ENCODE measurements at places on chromosomes 5 and 9.

DNA sequence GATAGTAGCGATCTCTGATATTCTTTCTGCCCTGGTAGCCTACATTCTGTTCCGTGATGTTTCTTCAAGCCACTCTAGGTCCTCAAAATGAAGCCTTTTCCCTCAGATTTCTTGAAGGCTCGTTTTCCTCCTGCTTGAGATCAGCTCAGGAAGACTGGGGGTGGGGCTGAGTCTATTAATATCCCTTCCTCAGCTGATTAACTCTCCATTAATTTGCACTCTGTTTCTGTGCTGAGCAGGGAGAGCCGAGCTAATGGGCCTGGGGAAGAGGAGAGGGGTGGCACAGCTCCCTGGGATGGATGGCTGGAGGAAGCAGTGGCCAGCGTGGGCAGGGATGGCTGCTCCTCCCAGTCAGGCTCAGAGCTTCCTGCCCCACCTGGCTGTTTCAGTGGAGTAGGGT, 93.3 kb downstream of the PPARGC1B start:
- no peak for DNase-seq

DNA sequence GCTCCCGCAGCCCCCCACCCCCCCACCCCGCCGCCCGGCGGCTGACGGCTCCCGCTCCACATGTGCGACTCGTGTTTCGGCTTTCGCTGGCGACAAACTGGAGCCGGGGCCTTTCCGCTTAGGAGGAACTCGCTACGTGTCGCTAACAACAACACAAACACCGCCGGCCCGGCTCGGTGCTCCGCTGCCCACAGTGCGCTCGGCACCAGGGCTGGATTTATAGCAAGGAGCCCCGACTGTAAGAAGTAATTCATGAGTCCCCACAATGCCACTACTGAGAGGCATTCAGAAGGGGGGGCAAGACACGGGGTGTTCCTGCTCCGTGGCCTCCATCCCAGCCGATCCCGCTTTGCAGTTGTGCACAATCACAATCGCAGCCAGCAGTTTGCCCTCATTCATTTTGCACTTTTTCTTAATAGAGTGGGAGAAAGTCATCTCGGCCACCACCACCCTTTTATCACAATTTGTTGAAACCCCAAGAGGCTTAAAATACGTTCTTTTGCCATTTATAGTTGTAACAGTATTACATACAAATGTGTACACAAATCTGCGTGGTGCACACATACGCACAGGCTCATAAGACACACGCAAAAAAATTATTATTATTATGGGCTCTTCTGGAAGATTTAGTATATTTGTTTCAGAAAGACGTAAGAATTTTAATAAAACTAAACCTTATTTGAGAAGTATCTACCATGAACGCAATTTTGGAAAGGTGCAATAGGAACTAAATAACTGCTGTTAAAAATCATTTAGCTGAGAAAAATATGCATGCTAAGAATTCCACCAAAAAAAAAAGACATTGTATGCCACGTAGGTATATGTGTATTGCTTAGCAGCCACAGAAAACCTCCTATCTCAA, 48.1 kb downstream of the EBF1 start:
- DNase-seq, result peak; percentile 88

DNA sequence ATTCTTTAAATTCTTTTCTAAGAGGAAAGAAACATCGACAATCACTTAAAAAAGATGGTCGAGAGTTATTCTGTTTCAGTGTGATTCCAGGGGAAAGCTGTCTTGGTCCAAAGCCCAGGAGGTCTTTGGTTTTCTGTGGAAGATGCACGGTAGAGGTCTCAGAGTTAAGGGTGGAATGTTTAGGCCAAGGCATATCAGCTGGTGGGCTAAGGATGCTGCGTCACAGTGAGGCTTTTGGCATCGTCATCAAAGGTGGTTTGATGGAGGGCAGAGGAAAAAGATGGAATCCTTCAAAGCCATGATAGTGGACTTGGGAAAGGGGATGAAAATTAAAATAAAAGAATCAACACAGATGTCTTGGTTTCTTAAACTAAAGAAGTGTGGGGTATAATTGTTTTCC, 137.3 kb upstream of the ANKH start:
- no peak for DNase-seq

DNA sequence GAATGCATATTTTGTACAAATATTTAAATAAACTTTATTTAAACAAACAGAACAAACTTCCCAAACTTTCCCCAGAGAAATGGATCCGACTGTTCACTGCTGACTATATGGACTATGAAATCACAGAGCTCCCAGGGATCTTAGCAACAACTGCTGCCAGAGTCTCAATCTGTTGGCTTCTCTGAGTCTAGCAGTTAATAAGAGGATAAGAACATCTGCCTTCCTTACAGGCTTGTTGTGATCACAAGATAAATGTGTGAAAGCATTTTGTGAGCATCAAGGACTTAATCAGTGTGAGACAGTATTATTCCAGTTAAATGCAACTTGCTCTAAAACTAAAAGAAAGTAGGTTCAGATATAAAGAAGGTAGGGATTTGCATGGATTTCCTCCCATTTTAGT, 31.4 kb upstream of the MYOT start:
- DNase-seq, result no peak

- no peak for DNase-seq
Measured at GRCh38 chr5:107512029-107512428, 158.7 kb downstream of the EFNA5 start.

DNA sequence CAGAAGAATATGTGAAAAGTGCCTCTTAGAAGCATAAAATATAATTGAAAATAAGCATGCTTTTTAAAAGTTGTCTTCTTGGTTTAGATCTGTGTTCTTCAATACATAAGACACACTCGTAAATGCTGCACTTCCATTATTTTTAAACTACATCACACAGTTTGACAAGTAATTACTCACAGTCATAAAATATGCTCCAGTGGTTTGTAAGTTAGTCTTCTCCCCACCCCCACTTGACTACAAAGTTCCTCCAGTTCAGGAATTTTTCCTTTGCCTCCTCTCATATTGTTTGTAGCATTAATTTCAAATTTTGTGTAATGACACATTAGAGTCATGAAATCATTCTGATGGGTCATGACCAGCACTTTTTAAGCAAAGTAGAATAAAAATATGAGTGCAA, 60.3 kb upstream of the PTGER4 start:
- no peak for DNase-seq

DNA sequence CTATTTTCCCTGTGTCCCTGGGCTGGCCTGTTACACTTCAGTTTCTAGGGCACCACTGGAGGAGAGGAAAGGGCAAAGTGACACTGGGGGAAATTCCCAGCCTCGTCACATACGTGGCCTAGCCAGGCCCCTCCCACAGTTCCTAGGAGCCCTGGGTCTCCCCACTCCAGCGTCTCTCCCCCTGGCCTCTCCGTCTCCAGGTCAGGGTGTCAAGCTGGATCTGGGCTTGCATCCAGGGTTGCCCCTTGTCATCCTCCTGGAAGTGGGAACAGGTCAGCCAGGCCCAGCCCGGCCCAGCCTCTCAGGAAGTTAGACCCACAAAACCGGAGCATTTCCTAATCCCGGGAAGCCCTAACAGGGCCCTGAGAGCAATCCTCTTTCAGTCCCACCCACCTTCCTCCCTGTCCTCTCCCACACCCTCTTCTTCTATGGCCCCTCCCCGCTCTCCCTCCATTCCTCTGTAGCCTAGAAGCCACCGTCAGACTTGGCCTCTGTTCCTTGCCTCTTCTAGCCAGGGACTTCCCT, 4.7 kb upstream of the TNIP1 start:
- DNase-seq, result no peak

GRCh38 chr9:101479338-101480030, 43.9 kb upstream of the ALDOB start:
- DNase-seq, result no peak
